ENCODE measurements at places on chromosomes 7 and 10.

DNA sequence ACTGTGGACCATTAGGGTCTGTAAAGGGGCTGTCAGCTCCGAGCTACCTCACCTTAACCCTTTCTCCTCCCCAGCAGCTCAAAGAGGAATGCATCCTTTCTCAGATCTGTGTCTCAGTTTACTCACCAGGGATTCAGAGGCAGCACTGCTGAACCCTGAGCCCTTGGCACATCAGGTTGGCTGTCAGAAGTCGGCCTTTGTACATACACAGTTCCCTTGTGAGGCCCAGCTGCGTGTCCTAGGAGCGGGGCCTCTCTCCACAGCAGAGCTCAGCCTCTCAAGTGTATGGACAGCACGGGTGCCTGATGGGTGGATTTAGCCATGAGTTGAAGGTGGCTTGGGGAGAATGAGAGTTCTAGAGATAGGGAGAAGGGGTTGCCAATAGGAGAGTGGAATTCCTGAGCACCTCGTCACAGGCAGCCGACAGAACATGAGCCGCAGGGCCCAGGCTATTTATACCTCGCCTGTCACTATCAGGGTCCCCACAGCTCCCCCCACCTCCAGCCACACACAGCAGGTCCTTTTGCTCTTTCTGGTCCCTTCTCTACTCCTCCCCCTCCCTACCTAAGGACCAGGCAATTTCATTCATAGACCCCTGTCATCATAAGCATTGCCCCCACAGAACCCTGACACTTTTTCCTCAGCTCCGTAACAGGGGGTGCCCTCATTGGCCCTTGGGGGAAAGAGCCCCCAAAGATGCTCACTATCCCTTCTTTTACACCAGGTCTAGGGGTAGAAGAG is 2.1 kb upstream of the FLNC start:
- no peak for DNase-seq

DNA sequence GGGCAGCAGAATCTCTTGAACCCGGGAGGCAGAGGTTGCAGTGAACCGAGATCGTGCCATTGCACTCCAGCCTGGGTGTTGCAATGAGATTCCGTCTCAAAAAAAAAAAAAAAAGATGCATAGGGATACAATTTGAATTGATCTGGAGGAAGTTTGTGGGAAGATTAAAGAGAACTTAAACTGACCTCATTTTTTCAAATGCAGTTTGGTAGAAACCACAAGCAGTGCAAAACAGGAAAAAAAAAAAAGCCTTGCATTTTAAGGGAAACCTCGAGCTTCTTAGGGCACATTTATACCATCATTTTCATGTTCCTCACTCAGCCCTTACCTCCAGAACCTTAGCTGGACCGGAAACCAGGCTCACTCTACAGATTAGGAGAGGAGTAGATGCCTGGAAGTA is 2.8 kb downstream of the KCTD7 start:
- DNase-seq, result no peak

DNA sequence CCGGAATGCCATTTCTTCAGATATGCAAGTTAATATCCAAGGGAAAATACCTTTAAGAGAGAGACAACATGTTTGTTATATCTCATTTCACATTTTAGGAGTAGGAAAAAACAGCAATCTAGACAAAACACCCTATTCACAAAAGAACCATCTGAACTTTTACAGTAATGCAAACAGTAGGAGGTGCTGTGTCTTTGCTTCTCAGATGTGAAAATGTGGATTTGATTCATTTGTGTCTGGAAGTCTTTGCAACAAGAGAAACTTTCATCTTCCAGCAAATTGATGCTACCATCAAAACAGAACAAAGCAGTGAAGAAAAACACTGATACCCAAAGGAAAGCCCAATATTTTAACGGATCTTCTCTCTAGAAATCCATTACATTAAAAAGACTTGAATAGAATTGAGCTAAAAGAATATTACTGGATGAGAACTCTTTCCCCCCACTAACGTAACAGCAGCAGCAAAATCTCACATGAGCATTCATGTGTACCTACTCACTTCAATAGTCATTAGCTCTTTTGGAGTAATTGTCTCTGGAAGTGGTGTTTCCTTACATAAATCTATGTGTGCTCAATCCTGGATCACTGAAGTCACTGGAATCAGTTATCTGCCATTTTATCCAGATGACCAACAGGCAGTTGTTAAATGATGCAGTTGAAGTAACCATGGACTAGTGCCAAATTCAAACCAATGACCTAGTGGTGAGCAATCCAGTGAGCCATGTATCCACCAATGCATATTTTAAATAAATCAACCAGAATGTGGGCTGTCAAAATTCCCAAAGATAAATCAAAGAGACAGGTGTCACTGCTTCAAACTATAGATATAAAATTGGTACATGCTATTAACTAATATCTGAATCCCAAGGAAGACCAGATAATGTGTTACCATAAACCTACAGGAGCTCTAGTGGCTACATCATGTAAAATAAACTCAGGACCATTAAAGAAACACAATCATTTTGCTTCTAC is 1.8 kb downstream of the SEMA3C start:
- no peak for DNase-seq

- DNase-seq, result no peak
Measured at GRCh38 chr7:108598914-108599580, 29.4 kb downstream of the DNAJB9 start.

Measured in NCI-H187 treated with DMSO at 0.1 percent for 48 hours (cell line).